ENCODE measurements at places on chromosomes 1 and 21.
A peak's percentile ranks its signal among the peaks of the same experiment; 100 is the strongest.

- no peak for DNase-seq
Observed at GRCh38 chr1:973459-974292, 7.4 kb downstream of the PLEKHN1 start.

GRCh38 chr1:222223010-222223409, 324.9 kb downstream of the HHIPL2 start:
- no peak for DNase-seq

DNA sequence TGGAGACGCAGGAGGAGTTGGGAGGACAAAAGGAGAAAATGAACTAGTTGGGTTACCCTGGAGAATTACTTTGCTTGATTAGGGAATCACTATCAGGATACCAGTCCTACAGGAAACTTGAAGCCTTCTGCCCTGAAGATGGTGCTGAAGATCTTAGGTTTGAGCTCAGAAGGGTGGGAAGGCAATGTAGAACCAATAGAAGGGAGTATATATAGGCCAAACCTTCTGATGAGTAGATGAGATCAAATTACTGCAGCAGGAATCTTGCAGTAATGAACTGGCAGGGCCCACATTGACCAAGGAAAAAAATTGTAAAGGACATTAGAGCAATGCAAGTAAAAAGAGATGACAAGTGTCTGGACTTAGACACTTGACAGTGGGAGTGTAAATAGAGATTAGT, 116.3 kb upstream of the CACYBP start:
- DNase-seq = no peak

DNA sequence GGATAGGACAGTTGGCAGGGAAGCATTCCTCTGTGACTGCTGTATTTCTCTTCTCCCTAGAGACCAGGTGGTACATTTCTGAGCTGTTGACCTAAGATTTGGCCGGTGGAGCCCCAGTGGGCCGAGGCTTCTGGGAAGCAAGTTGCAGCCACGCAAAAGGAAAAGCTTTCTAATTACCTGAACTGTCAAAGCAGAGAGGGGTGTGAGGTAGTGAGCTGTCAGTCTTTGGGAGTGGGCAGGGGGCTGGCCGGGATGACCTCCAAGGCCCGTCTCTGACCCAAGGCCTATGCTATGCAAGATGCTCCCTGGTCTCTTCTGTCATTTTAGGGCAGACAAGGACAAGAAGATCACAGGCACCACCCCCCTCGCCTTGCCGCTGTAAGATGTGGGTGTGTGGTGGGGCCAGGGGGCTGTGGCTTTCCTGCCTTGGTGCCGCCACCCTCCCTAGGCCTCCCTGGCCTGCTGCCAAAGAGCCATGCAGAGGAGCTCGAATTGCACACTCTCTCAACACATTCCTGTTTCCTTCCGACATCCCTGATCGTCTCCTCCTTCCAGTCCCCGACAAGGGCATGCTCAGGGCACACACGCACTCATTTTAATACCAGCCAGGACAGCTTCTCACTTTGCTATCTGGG, 7.7 kb downstream of the PADI1 start:
- DNase-seq = peak; percentile 29

DNA sequence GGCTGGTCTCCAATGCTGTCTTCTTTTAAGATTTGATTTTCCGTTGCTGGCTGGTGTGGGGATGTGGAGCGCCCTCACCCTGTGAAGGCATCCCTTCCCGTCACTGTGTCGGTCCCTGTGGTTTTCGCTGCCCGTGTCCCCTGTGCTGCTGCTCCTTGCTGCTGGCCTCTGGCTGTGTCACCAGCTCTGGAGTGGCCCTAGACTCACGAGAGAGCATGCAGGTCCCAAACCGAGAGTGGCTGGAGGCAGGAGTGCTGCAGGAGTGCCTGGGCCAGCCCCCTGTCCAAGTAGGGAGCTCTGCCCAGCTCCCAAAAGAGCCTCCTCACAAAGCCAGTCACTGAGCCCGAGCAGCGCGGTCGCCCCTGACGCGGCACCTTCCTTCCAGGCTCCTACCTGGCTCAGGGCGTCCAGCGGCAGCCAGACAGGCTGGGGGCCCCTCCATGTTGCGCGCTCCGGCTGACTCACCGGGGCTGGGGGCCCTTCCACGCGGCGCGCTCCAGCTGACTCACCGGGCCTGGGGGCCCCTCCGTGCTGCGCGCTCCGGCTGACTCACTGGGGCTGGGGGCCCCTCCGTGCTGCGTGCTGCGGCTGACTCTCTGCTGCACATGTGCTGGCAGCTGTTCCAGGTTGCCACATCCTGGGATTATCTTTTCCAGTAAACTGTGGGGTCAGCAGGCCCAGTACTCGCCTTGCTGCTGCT, 106.7 kb upstream of the COL6A1 start:
- no peak for DNase-seq

- DNase-seq = no peak
Observed at GRCh38 chr1:97366984-97367383, 553.9 kb downstream of the DPYD start.
